ENCODE measurements at places on chromosomes 12 and 14.

DNA sequence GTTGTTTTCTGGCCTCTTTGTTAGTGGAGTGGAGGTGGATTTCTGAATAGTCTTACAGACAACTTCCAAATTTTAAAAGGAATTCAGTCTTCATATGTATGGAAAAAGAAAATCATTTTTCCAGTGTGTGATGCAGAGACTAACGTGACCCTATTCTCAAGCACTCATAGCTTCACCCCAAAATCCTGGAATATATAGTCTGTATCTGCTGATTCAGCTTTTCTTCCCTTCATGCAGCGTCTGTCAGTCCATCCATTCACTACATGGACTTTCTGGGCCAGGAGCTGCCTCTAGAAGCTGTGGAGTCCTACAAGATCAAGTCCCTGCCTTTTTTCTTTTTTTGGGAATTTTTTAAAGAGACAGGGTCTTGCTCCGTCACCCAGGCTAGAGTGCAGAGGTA, 23.8 kb downstream of the KLC1 start:
- no peak for DNase-seq

GRCh38 chr12:79546466-79547043, 144.2 kb downstream of the PAWR start:
- DNase-seq: no peak

DNA sequence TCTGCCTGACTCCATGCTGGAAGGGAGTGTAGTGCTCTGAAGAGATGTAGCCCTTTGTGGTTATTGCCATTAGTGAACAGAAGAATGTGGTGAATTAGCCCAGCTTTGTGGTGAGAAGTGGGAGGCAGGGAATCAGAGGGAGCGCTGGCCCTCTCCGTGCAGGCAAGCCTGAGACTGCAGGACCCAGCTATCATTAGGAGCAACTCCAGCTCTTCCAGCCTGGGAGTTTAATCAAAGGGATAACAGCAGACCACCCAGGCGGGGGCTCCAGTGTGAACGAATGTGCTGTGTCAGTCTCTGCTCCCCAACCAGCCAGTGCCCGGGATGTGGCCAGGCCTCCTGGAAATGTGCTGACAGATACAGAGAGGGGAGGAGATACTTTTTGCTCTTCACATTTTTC, 142.7 kb downstream of the TTLL5 start:
- DNase-seq: no peak

GRCh38 chr14:22024137-22024536, 350.5 kb upstream of the OR4E1 start:
- no peak for DNase-seq

DNA sequence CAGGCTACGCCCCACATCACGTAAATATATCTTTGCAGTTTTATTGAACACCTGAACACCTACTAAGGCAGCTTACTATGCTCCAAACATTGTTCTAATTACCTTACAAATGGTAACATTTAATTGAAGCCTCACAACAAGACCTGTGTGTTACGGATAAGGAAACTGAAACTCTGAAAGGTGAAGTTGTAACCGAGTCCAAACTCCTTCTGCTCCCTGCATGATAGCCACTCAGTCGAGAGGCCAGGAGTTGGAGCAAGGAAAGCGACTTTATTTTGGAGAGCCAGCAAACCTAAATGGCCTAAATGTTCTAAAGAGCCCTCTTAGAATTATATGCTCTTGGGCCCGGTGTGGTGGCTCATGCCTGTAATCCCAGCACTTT, 12.6 kb upstream of the TRPV4 start:
- no peak for DNase-seq

DNA sequence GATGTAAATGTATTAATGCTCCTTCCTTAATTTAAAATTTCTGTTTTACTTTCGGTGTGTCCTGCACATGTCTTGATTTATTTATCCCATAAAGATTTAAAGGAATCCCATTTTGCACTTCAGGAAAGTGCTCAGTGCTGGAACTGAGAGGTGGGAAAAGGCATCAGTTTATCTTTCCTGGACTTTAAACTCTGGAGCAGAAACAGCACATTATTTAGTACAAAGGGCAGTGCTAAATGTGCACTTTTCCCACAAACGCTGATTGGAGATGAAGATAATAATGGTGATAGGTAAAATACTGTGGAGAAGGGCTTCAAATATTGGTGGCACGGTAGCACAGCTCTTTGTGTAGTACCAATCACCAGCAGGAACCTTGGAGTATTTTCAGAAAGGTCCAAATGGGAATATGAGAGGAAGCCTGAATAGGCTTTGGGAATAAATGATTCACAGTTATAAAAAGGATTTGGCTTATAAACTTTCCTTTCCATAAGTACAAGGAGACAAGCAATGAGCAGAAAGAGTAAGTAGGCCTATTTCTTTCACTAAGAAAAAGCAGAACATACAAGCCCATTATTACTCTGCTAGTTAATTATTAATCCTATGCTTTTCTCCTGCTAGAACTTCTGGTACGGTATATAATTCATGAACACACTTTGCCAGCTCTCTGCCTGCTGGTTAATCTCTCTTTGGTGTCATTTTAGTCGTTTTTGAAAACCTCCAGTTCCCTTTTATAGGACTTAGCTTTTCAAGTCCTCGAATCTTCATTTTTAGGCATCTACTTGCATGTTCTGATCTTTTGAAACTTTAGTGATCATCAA, 58.3 kb downstream of the SLC15A5 start:
- no peak for DNase-seq

DNA sequence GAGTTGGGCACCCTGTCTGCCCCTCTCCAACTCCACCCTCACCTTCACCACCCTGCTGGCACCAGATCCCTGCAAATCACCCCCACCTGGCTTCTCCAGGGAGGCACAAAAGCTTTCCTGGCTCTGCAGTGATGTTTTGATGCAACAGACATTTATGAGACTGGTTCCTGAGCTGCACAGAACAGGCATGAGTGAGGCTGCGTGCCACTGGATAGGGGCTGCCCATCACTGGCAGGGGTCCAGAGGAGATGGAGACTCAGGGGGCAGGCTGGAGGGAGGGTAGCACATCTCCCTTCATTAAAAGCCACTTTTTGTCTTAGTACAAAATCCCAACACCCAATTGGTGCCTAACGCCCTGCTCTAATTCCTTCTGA, 17.3 kb upstream of the ZDHHC22 start:
- no peak for DNase-seq

DNA sequence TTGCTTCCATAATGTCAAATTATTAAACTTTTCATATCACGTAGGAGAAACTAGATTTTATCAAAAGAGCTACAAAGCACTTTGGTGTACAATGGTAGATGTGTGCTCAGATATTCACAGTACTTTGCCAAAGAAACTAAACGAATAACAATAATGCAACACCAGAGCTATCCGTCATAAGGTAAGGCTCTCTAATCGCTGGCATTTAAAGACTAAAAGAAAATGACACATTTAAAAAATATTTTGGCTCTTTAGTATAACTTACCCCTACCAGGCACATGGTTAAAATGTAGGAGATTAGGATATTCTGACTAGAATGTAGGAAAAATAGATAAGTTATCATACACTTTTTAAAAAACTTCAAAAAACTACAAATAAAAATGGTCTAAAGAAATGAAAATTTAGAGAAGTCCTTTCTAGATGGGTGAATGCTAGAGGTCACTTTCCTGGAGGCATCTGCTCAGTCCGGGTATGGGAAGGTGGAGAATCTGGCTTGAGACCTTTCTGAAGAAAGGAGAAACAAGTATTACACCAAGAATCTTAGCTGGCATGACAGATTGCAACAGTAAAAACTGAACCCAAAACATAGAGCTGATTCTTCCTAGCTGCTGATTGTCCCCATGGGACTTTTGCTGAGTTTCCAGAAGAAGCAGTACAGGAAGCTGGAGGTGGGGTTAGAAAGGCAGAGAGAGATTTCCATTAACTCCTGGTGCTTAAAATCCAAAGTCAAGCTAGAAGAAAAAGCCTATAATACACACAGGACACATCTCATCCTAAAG, 67.9 kb downstream of the FAR2 start:
- DNase-seq: no peak

- no peak for DNase-seq
Measured at GRCh38 chr12:40216516-40217288, 8.1 kb upstream of the LRRK2 start.

DNA sequence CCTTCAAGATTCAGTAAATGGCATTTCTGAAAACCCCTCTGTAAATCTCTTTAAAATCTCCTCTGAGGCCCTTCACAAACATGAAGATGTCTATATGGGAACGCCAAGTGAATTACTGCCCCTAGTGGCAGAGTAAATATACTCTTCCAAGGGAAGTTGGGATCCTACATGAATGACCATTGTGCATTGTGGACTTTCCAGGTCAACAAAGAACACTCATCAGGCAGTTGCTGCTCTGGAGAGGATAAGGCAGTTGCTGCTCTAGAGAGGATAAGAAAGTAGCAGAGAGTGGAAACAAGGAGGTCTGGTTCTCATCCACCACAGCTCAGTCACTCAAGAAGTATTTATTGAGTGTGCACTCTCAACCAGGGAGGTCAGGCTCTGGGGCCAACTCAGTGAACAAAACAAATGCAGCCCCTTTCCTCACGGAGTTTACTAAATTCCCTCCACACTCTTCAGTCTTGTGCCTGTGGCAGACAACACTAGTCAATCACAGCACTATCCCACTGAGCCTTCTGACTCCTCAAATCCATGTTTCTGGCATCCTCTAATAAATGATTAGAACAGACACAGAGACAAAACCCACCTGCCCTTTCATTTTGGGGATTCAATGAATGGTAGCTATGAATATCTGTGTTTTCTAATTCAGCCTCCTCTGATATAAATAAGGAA, 52.9 kb downstream of the SVOP start:
- no peak for DNase-seq

- DNase-seq: no peak
Measured at GRCh38 chr14:91111443-91111842, 2.4 kb upstream of the DGLUCY start.

DNA sequence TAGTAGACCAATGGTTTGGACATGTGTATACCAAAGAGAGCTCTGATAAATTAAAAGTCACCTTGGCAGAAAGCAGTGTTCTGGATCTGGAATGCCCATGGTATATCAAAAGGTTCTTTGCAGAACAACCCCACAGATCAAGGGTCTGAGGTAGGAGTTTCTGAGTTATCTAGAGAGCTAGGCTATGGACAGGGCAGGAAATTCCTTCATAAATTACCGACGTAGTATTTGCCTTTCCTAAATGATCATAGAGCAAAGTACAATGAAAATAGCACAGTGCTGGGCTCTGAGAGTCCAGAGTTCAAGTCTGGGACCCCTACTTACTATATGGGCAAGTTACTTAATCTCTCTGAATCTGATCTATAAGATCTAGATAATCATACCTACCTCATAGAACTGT, 35.3 kb upstream of the PELI2 start:
- no peak for DNase-seq

GRCh38 chr14:37566811-37567371, 28.2 kb downstream of the FOXA1 start:
- no peak for DNase-seq

DNA sequence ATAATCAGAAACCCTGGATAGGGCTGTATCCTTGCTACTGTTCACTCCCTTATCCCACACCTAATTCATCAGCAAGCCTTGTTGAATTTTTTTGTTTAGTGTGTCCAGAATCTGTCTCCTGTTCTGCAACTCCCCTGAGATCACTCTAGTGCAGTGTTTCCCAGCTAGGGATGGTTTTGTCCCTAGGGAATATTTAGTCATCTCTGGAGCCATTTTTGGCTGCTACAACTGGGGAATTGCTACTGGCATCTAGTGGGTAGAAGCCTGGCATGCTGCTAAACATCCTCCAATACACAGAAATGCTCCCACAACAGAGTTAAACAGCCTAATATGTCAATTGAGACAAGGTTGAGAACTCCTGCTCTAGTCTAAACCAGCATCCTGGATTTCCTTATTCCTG, 248.0 kb downstream of the NPAS3 start:
- DNase-seq: no peak

GRCh38 chr14:24954700-24955037, 95.3 kb downstream of the STXBP6 start:
- no peak for DNase-seq

DNA sequence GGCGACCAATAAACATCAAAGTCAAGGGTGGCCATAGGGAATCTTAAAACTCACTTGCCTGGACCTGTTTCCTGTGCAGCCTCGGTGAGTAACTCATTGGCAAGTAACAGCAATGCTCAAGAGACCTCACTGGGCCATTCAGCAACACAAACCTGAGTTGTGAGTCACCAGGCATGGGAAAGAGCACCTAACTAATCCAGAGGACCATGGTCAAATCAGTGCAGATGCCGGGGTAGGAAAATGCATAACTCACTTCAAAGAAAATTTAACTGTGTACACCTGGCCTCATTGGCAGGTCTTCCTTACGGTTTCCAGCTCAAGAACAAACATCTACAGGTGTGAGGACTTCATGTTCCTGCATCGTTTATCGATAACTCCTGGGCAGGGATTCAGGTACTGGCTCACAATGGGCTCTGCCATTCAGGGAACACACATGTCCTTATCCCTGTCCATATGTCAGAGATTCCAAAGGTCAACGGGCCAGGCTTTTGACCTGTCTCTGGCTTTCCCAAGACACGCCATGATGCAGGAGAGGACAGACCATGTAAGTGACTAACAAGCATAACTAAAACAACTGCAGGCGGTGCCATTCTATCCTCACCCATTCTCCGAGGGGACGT, 211.8 kb downstream of the ANO2 start:
- DNase-seq: no peak

GRCh38 chr12:102659200-102659911, 179.0 kb upstream of the IGF1 start:
- no peak for DNase-seq

- DNase-seq: no peak
Measured at GRCh38 chr14:20614038-20614840, 23.1 kb upstream of the RNASE12 start.

GRCh38 chr14:95216008-95216407, 58.7 kb upstream of the DICER1 start:
- no peak for DNase-seq

- no peak for DNase-seq
Measured at GRCh38 chr14:57388067-57388466, 2.3 kb upstream of the NAA30 start.

DNA sequence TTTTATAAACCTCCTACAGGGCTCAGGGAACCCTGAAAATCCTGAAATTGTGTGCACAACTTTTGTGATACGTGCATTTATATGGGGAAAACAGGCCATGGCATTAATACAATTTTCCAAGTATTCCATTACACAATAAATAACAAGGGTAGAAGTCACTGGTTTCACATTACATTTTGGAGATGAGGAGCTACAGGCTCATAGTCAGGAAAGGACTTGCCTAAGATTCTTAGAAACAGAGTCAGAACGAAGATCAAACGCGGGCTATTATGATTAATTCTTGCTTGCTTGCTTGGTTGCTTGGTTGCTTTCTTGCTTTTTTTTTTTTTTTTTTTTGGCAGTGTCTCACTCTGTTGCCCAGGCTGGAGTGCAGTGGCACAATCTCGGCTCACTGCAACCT, 16.7 kb downstream of the NOS1 start:
- no peak for DNase-seq

All from stimulated activated CD4-positive, alpha-beta T cell treated with anti-CD3 and anti-CD28 coated beads, TNF-alpha, amount 100 ng/mL, for 1 hour (primary cell).